ENCODE measurements at places on chromosomes 3 and 15.

DNA sequence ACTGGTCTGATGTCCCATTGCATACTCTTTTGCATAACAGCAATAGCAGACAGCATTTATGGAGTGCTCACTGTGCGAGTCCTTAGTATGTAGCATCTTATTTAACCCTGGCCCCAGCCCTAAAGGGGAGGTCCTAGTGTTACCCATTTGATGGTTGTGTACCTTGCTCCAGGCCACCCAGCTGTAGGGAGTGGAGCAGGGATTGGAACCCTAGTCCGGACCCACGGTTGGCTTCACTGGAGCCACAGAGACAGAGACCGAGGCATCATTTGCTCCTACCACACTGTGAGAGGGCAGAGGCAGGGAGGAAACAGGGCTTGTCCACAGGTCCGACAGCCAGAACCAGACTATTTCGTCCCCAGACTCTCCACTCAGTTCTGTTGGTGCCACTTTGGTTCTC is 16.0 kb upstream of the TSEN2 start:
- no peak for DNase-seq

GRCh38 chr15:45331972-45332371 is 46.4 kb downstream of the GATM start:
- no peak for DNase-seq

DNA sequence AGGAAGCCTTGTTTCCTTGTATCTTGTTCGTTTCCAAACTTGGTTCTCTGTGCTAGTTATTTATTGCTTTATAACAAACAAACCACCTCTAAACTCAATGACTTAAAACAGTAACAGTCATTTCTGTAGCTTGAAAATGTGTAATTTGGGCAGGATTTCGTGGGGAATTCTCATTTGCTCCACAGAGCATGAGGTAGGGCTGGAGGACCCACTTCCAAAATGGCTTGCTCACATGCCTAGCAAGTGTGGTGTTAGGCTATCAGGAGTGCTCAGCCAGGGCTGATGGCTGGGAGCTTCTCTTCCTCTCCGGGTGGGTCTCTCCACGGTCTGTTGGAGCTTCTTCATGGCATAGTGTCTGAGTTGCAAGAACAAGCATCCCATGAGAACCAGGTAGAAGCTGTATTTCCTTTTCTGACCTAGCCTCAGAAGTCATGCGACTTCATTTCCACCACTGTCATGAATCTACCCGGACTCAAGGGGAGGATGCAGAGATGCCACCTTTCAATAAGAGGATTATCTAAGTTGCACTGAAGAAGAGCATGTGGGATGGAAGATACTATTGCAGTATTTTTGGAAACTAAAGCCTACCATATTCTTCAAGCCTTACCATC is 8.2 kb upstream of the TNIK start:
- DNase-seq, result no peak

DNA sequence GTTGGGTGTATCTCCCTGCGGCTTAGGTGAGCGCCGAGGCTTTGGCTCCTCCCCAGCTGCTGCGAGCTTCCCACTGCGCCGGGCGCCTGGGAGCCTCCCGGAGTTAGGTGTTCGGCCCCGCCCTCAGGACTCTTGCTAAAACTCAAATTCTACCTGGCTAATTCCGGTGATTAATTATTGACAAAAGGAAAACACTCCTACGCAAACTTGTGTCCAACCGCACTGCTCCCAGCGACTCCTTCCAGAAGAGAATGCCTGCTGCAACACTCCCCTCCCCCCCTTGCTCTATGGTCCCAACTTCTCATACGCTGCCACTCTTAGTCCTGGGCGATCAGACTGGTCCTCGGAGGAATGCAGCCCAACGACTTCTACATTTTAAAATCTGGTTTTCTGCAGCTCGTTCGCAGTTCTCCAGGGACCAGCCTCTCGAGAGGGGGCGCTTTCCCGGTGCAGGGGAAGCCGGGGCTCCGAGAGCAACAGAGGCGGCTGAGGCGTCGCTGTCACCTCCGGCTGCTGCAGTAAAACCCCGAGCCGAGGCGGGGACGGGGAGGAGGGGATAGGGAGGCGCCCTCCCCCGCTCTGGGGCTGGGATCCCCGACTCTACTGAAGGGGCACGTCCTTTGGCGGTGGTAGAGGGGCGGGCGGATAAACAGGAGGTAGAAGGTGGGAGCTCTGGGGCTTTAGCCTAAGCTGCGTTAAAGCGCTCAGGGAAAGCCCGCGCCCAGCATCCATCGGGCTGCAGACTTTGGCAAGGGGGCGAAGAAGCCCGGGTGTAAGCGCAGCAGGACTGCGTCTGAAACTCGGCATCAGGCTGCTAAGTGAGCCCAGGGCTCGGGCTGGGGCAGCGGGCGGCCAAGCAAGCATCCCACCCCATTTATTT is at the start of gene SPTSSB:
TSS of gene SPTSSB (minus strand) at position 77 of the 880 bp plus-strand sequence. CDS start 25,194 bp downstream, outside the sequence.
- DNase-seq, result peak; percentile 44

DNA sequence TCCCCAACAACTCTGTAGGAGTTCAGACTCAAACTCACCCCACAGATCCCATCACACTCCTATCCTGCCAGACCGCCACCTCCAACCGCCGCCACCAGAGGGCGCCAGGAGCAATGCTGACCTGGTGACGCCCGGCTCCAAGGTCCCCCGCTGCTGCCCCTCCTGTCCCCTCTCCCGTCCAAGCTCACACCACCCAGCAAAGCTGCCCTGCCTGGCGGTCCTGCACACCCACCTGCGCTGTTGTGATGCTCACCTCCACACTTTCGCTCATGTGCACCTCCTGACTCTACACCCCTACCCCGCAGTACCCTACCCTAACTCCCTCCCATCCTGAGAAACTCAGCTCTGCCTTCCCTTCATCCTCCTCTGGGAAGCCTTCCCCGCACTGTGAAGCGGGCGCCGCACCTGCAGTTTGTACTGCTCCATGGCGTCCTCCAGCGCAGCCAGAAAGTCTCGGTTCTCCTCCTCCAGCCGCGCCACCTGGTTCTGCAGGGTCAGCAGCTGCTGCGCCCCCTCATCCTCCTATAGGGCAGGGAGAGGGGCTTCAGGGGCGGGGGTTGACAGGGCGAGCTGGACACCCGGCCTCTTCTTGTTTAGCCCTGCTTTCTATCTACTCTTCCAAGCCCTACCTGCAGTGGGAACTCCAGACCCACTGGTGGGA is 7.9 kb downstream of the KIF7 start:
- peak; percentile 77 for DNase-seq

All from activated CD4-positive, alpha-beta T cell treated with anti-CD3 and anti-CD28 coated beads, Interleukin-2, Interleukin-6, amounts not matched to agents 100 ng/mL and 50 ng/mL, durations not matched to agents 16 hours and 8 hours (primary cell).